ENCODE measurements at places on chromosomes 16 and 17.

DNA sequence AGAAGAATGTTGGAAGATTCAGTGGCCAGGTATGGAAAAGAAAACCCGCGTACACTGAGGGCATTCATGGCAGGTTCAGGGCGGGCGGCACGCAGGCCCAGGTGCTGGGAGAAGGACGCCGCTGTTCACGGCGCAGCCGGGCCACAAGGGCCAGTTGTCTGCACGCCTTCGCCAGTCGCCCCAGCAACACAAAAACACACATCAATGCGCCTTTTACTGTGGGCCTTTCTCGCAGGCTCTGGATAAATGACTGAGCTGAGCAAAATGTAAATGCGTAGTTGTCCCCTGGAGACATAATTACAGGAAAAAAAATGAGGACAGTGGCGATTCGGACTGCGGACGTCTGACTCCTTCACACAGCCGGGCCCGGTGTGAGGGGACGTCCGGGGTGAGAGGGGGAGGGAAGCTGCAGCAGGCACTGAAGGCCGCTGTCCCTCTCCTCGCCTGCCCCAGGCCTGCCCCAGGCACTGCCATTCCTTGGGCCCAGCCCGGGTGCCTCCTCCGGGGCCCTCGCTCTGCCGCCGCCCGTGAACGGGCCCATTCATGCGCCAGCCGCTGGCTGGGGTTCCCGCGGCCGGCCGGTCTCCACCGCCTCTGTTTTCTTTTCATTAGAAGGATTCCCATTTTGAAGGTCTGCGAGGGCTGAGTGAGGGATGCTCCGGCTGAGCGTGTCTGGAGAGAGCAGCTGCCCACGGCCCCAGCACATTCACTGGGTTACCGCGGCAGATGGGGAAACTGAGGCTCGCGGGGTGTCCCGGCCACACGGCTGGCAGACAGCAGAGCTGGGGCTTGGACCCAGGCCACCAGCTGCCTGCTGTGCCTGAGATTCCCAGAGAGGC, 6.5 kb upstream of the ZNF469 start:
- no peak for DNase-seq

- DNase-seq = no peak
Observed at GRCh38 chr16:13289515-13289914, 388.1 kb downstream of the SHISA9 start.

DNA sequence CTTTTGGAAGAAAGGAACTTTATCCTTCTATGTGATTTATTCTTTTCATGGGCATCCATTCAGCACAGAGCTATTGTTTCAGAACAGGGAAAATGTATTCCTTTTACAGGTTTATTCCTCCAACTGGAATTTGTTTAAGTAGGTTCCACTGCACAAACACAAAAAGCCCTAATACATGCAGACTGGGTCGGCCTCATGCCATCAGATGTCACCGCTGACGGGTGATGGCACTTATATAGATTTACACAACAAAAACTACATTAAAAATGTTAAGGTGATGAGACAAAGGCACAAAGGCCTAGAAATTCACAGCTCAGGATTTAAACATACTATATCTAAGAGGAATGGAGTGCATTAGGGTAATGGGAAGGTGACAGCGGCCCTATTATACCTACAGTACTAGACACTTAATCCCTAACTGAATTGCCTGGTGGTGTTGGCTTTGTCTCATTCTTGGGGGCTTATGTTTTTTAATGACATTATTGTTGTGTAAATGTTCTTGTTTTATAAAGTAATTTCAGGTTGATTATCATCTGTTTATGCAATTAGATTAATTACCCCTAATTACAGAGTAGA, 276.4 kb upstream of the PSMD7 start:
- no peak for DNase-seq

DNA sequence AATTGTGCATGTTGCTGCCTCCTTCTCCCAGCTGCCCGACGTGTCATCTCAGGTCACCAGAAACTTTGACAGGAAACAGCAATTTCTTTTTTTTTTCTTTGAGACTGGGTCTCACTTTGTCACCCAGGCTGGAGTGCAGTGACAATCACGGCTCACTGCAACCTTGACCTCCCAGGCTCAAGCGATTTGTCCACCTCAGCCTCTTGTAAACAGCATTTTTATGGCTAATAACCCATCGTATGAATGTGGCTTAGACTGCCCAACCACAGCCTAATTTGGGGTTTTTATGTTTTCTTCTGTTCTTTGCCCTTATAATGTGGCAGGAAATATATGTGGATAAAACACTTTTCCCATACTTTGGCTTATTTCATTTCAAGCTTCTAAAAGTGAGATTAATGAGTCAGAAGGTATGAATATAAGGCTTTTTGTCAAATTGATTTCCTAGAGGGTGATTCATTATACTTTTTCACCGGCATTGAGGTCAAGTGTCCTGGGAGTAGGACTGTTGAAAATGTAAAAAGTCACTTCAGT, 31.0 kb upstream of the SLC5A10 start:
- DNase-seq = no peak

- DNase-seq = no peak
Observed at GRCh38 chr16:25083701-25084100, 27.8 kb upstream of the LCMT1 start.

GRCh38 chr17:80389011-80389995, 25.7 kb upstream of the ENDOV start:
- no peak for DNase-seq

DNA sequence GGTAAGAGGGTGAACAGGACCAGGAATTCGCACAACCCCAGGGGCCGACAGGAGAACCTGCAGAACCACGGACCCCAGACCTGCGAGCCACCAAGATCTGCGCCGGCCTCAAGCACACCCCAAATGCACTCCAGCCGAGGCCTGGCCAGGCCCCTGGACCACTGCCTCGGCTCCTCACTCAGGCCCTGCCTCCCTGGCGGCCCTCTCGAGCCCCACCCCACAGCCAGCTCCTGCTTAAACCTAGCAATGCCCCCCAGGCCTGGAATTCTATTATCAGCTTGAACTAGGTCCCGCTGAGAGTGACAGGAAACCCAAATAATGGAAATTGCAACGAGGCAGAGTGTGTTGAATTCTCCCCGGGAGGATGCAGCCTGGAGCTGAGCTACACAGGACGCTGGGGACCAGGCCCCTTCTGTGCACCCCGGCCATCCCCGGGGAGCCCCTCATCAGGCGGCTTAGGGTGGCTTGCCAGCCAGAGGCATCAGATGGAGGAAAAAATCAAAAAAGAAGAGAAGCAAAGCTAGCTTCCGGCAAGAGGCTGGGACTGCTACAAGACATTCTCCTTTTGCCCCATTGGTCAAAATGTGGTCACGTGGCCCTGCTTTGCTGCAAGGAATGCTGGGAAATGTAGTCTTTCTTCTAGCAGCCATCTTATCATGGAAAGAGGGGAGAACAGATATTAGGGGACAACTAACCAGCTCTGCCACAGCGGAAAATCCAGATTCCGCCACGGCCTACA, 2.4 kb upstream of the ENPP7 start:
- DNase-seq = peak; percentile 65

GRCh38 chr16:11667824-11668622, at the start of gene SNN:
Gene SNN, plus strand, starts transcription at chr16:11668455. Its CDS starts 7,605 bp downstream, at chr16:11676060.
- DNase-seq = peak; percentile 80

GRCh38 chr16:11557801-11558200, 28.9 kb downstream of the LITAF start:
- DNase-seq = no peak

GRCh38 chr17:36901506-36901905, 35.8 kb upstream of the LHX1 start:
- no peak for DNase-seq

GRCh38 chr17:63842173-63842539, 329 bp downstream of the SMARCD2 start:
- DNase-seq = no peak

DNA sequence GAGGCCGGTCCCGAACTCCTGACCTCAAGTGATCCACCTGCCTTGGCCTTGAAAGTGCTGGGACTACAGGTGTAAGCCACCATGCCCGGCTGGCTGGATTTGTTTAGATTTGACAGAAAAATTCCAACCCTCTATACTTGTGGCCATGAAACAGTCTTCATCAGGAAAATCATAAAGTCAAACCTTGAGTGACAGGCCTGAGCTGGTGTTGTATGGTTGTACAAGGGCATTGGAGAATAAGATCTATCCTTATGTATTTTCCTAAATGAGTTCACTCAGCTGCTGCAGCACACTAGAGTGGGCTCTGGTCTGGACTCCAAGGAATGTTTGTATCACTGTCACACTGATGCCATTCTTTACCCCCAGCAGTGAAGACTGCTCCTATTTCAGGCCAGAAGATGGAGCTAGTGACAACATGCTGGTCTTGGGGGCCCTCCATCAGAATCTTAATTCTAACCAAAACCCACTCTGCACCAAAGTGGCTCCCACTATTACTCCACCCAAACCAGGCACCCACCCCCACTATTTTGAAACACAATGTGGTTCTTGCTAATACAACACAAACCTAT, 27.4 kb downstream of the SNX11 start:
- no peak for DNase-seq

DNA sequence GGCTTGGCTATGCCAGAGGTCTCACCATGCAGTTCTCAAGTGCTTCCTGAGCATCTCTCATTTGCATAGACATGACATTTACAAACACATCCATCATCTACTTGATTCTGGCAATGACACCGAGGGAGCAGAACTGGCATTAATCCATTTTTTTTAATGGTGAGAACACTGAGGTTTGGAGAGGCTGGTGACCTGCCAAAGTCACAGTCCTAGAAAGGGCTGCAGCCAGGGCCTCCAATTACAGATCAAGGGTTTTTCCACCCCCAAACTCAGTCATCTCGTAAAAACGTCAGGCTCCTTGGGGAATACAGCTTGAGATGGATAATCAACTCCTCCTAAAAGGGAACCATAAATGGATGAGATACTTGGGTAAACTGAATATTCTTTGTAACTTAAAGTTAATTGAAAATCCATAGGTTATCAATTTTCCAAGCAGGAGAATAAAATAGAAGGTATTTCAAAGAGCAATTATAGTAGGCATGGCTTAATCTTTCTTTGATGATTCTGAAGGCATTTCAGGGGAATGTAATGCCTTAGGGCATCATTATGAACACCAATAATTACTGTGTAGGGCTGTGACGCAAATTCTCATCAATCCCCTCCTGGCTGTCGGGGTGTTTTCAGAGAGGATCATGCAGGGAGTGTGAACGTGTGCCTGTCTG, 9.4 kb upstream of the MEOX1 start:
- no peak for DNase-seq

DNA sequence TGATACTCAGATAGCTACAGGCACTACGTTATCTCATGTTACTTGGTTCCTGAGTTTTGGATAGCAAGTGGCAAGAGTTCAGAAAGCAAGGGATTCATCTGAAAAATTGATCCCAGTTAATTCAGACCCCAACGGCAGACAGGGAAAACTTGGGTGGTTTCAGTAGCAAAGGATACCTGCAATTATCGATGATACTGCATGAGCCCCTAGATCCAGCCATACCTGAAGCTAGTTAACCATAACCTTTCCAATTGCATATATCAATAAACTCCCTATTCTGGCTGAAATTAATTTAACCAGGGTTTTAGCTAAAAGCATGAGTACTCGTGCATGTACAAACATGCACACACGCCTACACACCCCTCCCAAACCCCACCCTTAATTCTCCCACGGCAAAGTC, 4.3 kb downstream of the KNOP1 start:
- DNase-seq = no peak
